ENCODE measurements at places on chromosomes 13 and 19. TPM values are rescaled to one million over a fixed set of nuclear protein-coding genes. Genes with fewer than 3 reads are reported as not detected.

DNA sequence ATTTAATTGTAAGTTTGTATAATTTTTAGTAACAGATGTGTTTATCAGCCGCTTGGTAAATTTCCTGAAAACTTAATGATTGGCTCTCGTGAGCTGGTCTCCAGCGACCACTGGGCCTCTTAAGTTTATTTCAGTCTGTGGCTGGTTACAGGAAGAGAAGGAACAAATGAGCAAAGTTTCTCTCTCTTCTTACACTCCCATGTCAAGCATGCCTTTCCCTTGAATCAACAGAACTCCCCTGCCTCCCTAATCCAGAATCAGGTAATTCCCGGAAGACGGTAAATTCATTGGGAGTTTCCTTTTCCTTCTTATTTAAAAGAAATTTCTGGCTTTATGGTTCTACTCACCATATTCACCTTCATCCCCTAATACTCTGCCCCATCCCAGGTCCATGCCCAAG is 52.5 kb upstream of the POMP start:
- no peak for DNase-seq

DNA sequence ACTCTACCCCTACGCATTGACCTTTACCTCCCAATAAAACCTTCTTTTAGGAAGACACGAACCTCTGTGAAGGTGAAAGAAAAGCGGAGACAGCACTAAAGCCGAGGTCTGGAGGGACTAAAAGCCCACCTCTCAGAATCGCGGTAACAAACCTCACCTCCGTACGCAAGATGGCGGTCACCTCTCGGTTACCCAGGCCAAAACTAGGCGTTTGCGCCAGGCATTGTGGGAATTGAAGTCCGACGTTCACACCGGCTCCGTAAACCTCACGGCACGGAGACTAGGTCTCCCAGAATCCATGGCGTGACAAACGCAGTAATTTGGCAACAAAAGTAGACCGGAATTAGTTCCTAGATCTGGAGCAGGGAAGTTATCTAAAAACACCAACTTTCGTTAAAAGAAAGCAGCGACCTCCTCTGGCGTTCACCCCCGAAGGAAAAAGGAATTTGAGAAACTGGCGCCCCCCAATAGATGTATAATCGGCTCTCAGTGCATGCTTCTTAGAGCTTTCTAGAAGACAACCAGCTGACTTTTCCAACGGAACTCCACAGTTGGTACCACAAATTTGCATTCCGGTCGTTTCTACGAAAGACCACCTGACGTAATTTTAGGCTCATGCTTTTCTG is at the start of gene N4BP2L2:
TSS of gene N4BP2L2 (minus strand) at position 175 of the 626 bp plus-strand sequence. CDS start 1,768 bp downstream, outside the sequence.
- DNase-seq = peak; percentile 95

- DNase-seq = no peak
Measured at GRCh38 chr13:98157188-98157587, 14.3 kb downstream of the FARP1 start.

- no peak for DNase-seq
Measured at GRCh38 chr19:43913383-43913782, 21.7 kb downstream of the ZNF45 start.

DNA sequence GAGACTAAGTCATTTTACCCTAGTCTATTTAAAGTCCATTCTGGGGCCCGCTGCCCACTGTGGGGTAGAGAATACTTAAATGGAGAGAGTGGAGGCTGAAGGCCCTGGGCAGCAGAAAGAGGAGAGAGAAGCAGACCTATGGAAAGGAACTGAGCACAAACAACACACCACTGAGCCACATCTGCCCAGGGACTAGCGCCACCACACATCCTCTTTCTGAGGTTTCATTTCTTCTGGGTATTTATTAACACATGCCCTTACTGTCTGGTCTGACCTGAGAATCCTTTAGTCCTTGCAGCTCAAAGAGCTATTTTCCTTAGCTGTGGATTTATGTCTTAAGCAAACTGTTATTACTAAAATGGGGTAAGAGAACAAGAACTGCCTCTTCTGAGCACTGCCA is 154.0 kb downstream of the NALCN start:
- DNase-seq = no peak

DNA sequence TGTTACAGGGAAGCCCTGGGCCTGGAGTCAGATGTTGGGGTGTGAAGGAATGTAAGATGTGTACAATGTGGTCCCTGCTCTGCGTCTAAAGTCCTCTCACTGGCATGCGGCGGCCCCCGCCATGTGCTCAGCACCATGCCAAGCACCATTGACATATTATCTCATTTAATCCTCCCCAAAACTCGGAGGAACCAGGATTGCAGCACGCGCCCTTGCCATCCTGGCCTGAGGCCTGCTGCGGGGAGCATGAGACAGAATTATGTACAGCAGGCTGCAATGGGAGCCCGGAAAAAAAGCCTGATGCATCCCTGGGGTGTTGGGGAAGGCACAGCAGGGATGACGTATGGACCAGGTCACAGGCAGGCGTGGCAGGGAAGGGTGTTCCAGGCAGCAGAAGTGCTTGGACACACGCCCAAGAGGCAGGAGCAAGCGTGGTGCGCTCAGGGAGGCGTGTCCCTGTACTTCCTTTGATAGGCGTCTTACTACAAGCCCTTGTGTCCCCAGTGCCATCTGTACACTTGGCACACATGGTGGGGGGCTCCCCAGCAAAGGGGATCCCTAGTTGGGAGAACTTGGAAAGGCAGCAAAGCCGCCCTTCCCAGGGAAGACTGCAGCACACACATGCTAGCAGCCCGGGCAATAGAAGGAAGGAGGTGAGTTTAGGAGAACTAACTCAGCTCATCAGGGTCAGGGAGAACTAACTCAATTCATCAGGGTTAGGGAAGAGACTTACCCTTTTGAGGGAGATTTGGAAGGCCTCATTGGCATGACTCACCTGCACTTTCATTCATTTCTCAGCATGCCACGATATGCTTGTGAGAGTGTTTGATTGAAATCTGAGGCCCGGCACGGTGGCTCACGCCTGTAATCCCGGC is 3.4 kb downstream of the EVI5L start:
- DNase-seq = no peak

- DNase-seq = no peak
Measured at GRCh38 chr13:74204602-74205312, 70.6 kb upstream of the KLF12 start.

Gene FLT3
- total RNA-seq = not detected

GRCh38 chr13:29266261-29266660 is 329.2 kb downstream of the SLC7A1 start:
- DNase-seq = no peak

Gene CEACAM3
- total RNA-seq = not detected

DNA sequence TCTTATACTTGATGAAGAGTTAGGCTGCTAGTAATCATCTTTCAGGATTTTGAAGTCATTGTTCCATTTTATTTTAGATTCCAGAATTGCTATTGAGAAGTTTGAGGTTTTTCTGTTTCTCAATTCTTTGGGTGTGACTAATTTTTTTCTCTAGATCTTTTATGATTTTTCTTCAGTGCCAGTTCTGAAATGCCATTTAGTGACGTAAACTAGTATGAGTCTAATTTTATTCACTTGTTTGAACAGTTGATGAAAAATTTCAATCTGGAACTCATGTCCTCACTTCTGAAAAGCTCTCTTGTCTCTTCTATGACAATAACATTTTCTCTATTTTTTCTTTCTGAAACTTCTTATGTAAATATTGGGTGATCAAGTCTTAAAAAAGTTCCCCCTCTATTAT is 188.5 kb upstream of the HTR2A start:
- no peak for DNase-seq

DNA sequence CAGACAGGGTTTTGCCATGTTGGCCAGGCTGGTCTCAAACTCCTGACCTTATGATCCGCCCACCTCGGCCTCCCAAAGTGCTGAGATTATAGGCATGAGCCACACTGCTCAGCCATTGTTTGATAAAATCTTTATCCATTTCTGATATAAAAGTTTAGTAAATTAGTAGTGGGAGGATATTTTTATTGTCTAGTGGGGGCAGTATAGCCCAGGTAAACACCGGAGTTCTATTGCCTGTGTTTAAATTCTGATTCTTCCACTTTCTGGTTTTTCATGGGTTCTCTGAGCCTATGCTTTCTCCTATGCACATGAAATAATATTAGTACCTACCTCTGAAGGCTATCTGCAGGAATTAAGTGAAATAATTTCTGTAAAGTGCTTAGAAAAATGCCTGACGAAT is 20.1 kb upstream of the ARHGEF18 start:
- DNase-seq = no peak

DNA sequence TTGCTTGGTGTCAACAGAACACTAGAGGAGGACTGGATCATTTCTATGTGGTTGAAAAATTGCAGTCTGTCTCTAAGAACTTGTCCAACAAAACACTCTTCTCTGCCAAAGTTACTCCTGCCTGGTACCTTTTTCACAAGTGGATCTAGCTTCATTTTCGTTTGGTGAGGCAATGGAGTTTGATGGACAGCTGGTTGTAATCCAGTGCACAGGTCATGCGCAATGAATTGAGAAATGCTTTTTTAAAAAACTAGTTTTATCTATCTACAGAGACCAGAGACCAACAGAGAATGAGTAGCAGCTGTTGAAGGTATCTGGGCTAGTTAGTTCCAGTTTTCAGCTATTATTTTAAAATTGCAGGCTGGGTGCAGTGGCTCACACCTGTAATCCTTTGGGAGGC is 12.0 kb upstream of the KBTBD6 start:
- no peak for DNase-seq

- no peak for DNase-seq
Measured at GRCh38 chr13:50684366-50684765, 159.1 kb downstream of the DLEU7 start.

Gene CYP4F8
- not detected for total RNA-seq
